ENCODE measurements at places on chromosomes 3 and 15.
A peak's percentile ranks its signal among the peaks of the same experiment; 100 is the strongest.

GRCh38 chr3:165194511-165195240 lies 1.5 kb downstream of the SLITRK3 start:
- no peak for DNase-seq

GRCh38 chr3:193857996-193858395 lies 265.0 kb downstream of the OPA1 start:
- DNase-seq, result no peak

- no peak for DNase-seq
Observed at GRCh38 chr15:63940966-63941620, 105.2 kb downstream of the DAPK2 start.

GRCh38 chr3:146334151-146334550 lies 83.2 kb upstream of the PLSCR4 start:
- DNase-seq, result no peak

GRCh38 chr3:16508591-16508995 lies 4.9 kb downstream of the RFTN1 start:
- DNase-seq, result no peak

- DNase-seq, result no peak
Observed at GRCh38 chr3:183641882-183642281, 6.5 kb downstream of the KLHL24 start.

DNA sequence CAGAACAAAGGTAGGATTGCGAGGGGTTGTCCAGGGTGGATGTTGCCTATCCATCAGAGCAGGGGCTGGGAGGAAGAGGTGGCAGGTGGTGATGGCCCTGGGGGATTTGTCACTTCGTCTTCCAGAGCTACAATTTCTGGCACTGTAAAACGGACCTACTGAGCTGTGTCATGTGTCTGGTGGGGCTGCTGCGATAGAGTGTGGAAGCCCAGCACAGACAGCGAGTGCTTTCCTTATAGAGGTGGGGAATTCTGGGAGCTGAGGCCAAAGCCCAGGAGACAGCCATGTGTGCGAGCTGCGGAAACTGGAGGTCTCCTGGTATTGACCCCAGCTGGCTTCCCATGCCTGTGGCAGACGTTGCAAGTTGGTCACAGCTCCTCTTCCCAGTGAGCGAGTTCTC lies 61.2 kb upstream of the SEC22A start:
- no peak for DNase-seq

DNA sequence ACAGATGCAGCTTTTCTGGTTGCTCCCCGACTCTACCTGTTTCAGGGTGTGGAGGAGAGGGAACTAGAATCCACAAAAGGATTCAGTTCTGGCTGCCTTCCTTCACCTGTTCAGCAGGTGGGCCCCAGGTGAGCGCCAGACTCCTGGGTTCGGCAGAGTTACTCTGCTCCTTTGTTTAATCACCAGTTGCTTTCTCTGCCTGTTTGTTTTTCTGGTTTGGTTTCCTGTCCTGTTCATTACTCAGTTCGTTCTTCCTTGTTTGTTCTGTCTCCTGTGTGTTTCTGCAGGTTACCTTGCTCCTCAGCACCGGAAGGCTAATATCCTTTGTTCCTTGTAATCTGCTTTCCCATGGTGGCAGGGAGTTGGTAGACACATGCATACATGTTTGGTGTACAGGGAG lies 508.5 kb upstream of the ATP11B start:
- no peak for DNase-seq

GRCh38 chr3:194383276-194383940 lies 13.9 kb upstream of the LRRC15 start:
- no peak for DNase-seq

GRCh38 chr3:133962849-133963248 lies 66.9 kb downstream of the SLCO2A1 start:
- DNase-seq, result no peak

GRCh38 chr3:148020861-148021260 lies 611.7 kb downstream of the ZIC1 start:
- DNase-seq, result no peak

GRCh38 chr3:191005790-191006189 lies 143.3 kb upstream of the GMNC start:
- no peak for DNase-seq

- DNase-seq, result no peak
Observed at GRCh38 chr3:99253963-99254355, 352.5 kb upstream of the DCBLD2 start.

DNA sequence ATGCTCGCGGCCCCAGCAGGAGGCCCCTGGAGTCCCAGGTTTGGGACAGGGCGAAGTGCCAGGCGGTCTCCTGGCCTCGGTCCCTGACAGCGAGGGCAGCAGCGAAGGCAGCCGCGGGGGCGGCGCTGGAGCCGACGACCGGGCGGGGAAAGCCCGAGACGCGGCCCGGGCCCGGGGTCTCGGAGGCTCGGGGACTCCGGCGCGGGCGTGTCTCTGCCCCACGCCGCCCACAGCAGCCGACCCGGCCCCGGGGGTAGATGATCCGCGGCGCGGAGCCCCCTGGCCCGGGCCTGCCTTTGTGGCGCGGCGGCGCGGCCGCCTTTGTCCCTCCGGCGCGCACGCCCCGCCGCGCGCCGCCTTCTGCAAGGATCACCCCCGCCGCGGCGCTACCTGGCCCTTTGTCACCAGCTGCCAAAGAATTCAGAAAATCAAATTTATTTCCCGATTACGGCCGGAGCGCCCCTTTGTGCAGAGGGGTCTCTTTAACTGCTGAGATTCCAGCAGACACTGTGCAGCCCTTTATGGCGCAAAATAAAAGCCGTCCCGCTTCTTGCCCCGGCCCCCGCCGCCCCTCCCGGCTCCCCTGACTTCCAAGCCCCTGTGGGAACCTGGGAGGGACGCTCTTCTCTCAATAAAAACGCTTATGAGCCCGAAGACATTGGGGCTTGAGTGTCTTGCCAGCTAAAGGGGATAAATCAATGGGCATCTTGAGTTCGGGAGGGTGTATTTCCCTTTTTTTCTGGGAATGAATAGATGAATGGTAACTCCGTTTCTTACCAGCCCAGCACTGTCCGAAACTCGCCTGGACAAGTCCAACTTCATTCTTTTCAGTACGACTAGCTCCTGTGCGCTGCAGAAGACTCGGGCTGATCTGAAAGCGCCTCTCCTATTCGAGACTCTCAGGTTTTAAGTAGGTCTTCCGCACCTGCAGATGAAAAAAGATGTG lies 68.4 kb downstream of the HES1 start:
- DNase-seq, result no peak

GRCh38 chr3:66449411-66449974 lies 51.3 kb downstream of the LRIG1 start:
- DNase-seq, result no peak

DNA sequence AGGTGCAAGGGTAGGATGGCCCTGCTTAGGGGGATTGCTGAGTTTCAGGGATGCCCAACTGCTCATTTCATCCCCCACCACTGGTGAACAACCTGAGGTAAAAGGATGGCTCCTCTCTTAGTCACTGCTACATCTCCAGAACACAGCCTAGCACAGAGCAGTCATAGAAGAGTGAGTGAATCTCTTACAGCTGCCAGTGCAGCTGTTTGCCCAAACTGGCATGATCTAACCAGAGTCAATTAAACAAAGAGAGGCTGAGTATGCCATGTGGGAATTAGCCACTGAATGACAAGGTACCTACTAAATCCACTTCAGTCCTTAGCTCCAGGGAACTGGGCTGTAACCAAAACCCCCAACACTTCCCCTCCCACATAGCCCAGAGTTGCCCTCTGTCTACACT lies 6.8 kb upstream of the NCKIPSD start:
- DNase-seq, result no peak

GRCh38 chr3:124201226-124201625 lies 209.3 kb upstream of the ROPN1 start:
- DNase-seq, result no peak

DNA sequence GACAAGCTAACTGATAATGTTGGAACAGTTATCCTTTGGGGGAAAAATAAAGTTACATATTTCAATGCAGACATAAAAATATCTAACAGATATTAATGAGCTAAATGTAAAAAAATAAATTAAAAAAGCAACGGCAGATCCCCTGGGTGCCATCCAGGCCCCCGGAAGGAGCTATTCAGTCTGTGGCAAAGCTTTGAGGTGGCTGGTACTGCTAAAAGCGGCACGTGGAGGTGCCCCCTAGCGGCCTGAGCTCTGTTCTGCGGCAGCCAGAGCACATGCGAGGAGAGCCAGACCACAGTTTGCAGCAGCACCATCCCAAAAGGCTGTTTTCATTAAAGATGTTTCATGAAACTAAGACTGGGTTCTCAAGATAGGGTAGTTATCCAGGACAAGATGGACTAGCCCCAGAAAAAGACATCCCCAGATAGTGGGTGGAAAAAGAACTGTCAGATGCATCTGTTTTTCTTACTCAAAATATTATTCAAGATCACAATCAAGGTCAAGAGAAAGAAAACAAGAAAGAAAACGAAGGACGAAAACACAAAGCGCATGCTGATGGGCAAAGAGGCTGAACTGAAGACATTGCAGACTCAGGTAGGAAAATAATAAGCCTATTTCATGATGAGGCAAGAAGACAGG lies 18.7 kb downstream of the AP3S2 start:
- peak; percentile 67 for DNase-seq

GRCh38 chr15:42593143-42593542 lies 17.7 kb downstream of the STARD9 start:
- DNase-seq, result no peak

DNA sequence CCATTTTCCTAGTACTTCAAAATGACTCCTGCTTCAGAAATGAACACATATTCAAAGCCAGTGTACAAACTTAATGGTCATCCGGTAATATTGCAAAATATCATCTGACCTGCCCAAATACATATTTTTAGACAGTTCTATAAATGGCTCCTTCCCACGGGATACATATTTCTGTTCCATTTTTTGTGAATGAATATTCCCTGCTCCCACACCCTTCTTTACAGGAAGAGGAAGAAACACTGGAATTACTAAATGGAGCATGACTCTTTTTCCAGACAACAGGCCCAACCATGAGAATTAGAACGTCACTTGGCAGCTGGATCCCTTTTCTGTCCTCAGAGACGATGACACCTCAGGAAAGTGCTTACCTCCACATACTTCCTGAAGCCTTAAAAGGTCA lies 38.0 kb upstream of the CBLB start:
- no peak for DNase-seq

DNA sequence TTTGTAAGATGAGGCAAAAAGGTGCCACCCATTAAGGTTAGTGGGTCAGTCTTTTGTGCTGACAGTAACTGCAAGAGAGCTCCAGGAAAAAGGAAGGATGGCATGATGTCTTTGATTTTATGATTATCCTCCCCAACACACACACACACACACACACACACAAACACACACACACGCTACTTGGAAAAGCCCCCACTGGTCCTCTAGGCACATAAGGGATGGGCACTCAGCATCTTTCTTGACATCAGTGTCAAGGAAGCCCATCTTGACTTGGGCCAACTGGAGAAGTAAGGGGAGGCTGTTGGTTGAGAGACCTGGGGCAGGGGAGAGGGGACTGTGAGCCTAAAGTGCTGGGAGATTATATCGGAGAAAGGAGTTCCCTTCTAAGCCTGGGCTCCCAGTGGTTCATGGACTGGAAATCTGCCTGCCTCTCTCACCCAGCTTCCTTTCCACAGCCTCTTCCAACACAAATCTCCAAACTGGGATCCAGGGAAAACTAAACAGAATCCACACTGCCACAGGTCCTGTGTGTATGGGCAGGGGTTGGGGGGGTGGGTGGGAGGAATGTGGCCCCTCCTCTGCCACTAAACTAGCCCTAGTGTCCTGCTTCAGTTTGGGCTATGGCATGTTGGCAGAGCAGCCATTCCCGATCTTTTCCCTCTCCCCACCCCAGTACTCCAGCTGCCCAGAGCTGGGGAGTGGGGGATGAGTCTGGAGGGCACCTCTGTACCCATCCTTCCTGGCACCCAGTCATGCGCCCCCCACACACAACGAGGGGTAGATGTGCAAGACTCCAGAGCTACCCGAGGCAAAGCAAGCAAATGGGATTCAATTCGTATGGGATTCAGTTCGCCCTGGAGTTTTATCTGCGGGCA lies 1.6 kb downstream of the AMOTL2 start:
- DNase-seq, result no peak

GRCh38 chr15:28899061-28899738 lies 13.4 kb downstream of the APBA2 start:
- DNase-seq, result no peak

DNA sequence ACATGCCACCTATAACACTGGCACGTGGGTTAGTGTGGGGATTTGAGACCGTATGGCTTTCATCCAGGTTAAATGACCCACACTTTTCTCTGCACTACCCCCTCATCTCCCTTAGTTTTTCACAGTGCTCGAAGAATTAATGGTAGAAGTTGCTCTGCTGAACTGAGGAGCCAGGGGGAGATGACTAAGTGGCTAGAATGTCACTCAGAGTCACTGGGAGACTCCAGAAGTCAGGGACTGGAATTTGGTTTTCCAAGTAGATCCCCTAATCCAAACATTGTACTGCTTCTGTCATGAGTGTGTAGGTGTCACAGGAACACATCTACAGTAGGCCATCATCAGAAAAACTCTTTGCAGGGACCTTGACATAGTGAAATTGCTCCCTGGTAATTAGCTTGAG lies 181.0 kb upstream of the RASGRP1 start:
- DNase-seq, result no peak

DNA sequence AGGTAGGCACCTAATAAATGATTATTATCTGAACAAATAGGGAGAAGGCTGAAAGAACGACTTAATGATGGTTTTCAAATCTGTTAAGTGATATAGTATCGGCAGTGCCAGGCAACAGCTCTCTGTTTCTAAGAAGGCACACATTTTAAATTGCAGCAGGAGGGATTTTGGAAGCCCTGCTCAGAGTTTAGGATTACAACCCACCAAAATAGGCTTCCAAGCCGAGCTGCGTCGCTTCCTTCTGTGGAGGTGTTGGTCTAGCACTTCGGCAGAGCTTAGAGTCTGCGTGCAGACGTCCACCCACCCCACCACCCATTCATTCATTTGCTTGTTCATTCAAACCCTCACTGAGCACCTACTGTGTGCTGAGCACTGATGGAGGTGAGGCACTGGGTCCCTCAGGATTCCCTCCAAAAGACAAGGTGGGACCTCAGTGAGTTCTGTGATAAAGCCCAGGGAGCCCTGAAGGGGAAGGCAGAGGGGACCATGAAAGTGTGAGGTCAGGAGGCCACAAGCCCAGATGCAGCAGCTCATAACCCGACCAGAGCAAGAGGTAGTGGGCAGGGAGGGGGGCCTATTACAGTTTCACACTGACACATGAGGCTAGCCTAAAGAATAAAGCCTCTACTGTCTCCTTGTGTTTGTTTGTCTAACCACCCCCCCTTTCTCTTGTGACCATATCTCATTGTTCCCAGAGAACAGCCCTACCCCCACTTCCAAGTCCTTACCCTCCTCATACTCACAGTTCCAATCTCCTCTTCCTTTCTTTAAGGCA lies 8.9 kb downstream of the ADCY5 start:
- DNase-seq, result no peak

GRCh38 chr15:77855871-77856270 lies 221.6 kb downstream of the TBC1D2B start:
- no peak for DNase-seq

All from CMK (cell line).